LoVo (cell line): ENCODE measurements at places on chromosomes 16 and 17.
A peak's percentile ranks its signal among the peaks of the same experiment; 100 is the strongest.

DNA sequence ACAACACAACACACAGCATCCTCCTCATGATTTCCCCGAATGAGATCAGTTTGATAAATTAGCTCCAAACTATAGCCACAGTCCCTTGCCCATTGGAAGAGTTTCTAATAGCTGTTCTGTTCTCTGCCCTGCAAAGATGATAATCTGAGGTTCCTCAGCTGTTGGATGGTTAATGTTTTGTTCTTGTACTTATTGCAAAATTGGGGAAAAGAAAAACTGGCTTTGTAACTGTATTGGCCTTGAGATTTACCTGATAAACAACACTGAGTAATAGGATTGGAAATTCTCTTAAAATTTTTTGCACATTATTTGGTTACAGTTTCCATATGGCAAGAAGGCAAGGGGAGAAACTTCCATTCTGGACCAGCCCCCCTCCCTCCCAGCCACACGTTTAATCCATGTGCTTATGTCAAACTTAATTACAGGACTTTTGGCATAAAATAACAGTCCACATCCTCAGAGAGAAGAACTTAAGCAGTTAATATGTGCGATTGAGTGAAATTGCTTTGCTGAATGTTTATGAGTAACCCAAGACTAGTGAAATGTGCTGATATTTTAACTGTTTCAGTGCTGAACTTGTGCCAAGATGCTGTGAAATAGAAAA, 119.1 kb upstream of the ZFHX3 start:
- DNase-seq = no peak

DNA sequence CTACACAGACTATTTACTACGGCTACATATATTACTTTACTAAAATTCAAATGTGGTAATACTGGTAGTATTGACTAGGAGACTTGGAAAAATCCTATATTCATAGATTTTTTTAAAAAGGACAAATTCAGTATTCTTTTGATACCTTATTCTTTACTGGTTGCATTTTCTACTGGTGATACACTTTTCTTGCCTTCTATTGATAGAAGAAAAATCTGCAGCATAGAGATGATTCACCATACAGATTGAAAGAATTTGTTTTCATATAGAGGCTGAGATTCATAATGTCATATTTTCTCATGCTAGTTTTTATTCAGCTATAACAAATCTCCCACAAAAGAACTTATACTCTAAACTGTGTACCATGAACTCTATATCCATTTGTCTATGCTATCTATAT, 195.4 kb upstream of the C17orf78 start:
- no peak for DNase-seq

- DNase-seq = no peak
Observed at GRCh38 chr17:45437465-45438283, 5.0 kb upstream of the ARHGAP27 start.

GRCh38 chr17:48543854-48544348, 1.0 kb downstream of the HOXB2 start:
- no peak for DNase-seq

- DNase-seq = no peak
Observed at GRCh38 chr17:34393401-34393800, 30.4 kb upstream of the CCL1 start.

DNA sequence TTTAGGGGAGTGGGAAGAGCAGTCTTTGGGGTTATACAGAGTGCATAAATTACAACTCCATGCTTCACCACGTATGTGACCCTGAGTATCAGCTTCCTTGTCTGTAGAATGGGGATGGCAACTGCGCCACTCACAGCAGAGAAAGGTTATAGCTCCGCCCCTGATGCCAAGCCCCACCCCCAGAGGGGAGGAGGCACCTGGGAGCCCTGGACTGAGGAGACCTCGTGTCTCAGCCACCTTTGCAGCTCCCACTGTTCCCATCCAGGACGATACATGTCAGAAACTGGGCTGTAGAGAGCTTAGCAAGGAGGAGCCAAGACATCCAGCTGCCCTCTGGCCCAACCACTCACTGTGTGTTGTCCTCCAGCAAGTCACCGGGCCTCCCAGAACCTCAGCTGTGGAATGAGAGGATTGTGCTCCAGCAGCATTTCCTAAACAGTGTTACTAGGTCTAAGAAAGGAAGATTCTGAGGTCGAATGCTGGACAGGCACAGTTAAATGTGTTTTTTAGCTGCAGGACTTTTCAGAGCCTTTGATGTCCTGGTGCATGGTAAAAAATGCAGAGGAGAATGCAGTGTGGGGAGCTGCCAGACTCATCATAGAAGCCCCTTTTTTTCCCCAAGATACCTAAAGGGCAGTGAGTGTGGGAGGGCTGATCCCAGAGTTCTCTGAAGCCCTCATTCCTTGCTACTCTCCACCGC, 49.4 kb downstream of the BEAN1 start:
- no peak for DNase-seq

- DNase-seq = peak; percentile 97
Observed at GRCh38 chr17:44344939-44345453, at the start of gene GRN. GRN (plus strand) TSS chr17:44345302; CDS start chr17:44349165, 3,863 bp downstream.

DNA sequence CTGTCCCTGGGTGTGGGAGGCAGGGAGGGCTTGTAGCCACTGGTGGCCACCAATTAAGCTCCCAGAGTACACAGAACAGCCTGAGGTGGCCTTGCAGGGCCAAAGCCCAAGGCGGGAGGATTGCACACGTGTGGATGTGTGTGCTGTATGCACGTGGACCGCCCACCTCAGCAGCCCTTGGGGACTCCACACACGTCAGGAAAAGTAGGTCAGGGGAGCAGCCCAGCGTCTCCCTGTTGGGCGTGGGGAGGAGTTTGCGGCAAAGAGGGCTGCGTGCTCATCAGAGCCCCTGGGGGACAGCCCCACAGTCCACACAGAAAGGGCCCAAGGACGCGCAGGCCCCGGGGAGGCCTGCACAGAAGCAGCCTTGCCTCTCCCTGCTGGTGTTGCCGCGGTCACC, 19.6 kb downstream of the SBK1 start:
- no peak for DNase-seq

DNA sequence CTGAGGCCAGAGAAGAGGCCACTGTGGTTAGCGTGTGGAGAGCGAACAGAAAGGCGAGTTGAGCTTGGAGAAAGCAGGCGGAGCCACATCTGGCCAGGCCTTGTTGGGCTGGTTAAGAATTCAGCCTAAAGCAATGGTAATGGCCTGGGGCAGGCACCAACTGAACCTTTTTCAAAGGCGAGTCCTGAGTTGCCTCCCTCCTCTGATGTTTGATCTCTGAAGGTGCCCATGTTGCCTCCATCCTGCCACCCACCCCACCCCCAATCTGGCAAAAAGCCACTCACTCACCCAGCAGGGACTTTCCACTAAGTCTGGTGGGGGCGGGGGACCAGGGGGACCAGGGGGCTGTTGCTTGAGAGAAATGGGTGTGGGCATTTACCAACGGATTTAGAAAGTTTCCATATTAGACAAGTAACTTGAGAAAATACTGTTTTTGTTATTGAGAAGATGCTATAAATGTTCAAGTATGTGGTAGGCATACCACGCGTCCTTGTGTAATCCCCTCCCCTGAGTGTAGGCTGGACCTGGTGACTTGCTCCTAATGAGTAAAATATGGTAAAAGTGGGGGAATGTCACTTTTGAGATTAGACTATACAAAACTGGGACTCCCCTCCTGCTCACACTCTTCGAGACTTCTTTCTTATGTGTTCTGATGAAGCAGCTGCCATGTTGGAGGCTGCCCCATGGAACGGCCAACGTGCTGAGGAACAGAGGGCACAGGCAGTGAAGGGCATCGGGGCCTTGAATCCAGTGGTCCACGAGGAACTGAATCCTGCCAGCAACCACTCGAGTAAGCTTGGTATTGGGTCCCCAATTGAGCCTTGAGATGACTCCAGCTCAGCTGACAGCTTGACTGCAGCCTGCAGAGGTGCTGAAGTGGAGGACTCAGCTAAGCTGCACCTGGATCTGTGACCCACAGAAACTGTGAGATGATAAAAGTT, 29.9 kb upstream of the TNS4 start:
- no peak for DNase-seq

GRCh38 chr17:38322156-38322779, 21.5 kb downstream of the GPR179 start:
- DNase-seq = peak; percentile 39

GRCh38 chr17:61168506-61168905, 231.1 kb upstream of the TBX2 start:
- no peak for DNase-seq

DNA sequence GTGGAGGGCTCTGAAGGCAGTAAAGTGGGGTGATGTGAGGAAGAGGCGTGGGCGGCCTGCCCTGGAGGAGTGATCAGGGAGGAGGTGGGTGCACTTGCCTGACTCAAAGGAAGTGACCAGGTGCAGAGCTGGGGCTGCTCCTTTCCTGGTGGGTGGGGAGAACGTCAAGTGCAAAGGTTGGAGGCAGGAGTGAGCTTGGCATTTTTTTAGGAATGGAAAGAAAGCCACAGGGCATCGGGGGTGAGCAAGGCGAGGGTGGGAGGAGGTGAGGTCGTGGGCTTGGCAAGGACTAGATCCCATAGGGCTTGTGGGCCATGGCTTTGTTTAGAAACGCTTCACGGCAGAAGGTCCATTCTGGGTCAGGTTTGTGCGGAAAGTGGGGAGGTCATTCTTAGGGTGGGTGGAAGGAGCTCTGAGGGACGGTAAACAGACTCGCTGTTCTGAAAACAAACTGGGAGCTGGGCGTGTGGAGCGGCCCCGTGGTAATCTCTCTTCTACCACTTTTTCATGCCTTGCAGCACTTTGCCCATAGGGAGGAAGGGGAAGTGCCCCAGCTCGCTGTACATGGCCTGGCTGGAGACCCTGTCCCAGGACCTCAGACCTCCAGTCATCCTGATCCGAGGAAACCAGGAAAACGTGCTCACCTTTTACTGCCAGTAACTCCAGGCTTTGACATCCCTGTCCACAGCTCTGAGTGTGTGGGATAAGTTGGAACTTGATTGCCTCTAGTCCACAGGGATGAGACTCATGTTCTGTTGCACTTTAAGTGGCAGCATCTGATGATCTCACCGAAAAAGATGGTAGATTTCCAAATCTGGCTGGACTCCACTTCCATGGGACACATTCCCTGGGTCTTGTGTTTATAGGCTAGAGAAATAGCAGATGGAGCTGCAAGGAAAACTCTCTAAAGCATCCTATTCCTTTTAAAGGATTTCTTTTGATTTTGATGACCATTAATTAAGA, 18.9 kb upstream of the HERPUD1 start:
- DNase-seq = no peak

DNA sequence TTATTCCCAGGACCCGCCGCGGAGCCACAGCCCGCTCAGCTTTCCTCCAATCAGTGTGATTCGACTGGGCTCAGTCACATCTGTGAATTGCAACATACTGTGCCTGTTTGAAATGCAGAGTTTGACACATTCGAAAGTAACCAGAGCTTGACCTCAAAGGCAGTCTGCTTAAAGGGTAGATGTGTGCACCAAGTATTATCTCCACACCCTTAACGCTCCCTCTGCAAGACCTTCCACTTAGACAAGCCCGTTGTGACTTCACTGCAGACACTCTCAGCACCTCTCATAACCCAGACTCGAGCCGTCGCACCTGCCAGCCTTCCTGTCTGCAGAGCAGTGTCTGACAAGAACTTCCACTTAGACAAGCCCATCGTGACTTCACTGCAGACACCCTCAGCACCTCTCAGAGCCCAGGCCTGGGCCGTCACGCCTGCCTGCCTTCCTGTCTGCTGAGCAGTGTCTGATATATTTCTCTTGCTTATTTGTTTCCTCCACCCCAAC, 3.7 kb downstream of the KLHDC4 start:
- DNase-seq = no peak

DNA sequence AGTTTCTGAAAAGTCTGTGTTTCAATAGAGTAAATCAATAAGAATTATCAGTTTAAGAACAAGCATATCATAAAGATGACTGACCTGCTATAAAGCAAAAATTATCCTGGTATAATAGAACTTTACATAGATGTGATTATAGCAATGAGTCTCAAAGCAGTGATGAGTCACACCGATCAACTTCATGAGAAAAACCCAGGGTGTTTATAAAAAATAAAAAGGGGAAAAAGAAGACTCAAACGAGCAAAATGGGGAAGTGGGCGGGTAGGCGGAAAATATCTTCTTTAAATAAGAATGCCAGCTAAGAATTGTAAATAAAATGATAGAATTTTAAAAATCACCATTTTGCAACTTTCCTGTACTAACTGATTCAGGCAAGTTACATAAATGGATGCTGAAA, 46.8 kb downstream of the BRIP1 start:
- DNase-seq = no peak

GRCh38 chr17:76337413-76337777, 16.3 kb downstream of the PRPSAP1 start:
- no peak for DNase-seq

DNA sequence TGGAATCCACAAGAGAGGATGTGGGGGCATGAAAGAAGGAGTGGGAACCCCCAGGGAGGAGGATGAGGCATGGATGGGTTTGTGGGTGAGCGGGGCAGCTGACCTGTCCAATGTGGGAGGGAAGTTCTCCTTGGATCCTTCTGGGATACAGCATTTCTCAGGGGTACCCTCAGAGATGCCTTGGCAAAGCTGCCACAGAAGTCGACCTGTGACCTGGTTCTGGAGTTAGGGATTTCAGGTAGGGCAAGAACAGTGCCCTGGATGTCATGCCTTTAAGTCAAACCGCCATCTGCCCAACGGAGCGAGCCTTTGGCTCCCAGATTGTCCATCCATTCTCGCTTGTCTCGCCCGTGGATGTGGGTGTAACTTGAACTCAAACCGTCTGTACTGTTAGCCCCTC, 30.0 kb downstream of the WSCD1 start:
- DNase-seq = no peak

GRCh38 chr16:1890708-1891050, 18.7 kb upstream of the MEIOB start:
- DNase-seq = no peak

GRCh38 chr17:40366076-40366860, 1.7 kb upstream of the GJD3 start:
- DNase-seq = no peak
